Ascending aorta (tissue), 2 donors: ENCODE measurements at places on chromosomes 7 and 10.

DNA sequence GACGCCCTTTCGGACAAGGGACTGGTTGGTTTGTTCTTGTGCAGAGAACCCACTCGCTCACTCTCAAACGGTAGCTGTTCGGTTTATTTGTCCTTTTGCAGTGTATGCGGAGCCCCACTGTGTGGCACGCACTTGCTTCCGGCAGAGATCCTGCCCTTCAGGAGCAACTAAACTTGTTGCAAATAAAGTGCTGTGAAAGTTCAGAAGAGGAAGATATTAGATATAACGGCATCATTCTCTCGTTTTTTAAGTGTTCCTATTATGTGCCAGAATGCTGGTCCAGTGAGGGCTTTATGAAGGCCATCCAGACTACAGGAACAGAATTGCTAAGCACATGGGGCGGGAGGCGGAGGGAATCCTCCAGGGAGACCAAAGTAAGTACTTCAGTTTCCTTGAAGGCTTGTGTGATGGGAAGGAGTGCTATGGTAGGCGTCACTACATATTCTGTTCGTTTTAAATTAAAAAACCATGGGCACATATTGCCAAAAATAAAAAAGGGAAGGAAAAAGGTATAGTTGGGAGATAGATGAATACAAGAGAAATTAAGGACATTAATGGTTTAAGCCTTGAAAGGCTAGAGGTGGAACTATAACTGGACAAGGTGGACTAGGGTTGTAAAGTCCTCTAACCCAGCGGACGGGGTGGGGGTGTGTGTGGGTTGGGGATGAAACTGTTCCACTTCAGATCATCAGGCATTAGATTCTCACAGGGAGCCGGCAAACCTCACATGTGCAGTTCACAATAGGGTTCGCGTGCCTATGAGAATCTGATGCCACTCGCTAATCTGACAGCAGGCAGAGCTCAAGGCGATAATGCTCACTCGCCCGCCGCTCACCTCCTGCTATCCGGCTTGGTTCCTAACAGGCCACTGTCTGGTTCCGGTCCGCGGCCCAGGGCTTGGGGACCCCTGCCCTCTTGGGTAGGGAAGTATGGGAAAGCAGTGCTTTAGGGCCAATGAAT lies 704 bp upstream of the ERLIN1 start:
- DNase-seq, result no peak

- no peak for DNase-seq
Observed at GRCh38 chr10:92868036-92868435, 19.7 kb downstream of the EXOC6 start.

DNA sequence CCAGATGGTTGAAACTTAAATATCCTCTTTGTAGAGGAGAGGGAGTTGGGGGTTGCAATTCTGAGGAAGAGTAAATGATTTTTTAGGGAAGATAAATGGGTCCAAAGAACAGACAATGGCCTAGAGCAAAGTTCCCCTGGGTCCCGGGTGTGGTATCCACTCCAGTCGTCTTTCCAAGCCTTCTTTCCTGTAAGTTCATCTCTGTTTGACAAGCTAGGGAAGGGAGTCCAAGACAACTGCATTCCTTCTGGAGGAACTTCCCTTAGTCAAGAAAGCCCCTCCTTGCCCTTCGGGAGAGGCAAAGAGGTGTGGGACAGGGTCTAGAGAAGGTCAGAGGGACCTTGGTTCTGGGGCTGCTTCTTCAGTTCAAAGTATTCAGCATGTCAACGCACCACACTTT lies 33.4 kb downstream of the C10orf71 start:
- DNase-seq, result no peak

GRCh38 chr7:150974468-150975391 lies 3.4 kb downstream of the KCNH2 start:
- DNase-seq, result no peak

DNA sequence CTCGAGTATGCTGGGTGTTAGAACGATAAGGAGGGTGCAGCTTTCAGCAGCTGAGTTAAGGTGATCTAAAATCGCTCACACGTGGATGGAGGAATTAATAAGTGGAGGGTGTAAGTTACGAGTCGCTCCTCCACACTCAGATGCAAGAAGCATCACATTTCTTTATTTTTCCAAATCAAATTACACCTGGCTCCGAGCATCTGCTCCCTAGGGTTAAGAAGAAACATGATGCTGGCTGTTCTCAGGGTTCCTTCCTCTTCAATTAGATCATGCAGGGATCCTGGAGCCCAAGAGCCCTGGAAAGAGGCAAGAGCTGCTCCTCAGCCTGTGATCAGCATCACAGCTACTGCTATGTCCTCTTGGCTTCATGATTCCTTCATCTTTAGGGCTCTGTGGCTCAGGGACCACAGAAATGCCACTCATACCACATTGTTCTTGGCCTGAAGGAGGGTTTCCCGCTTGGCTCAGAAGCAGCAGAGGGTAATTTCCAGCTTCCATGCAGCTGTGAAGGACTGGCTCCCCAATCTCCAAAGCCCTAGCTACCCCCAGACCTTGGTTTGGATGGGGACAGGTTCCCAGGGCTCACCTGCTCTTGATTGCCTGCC lies 235.9 kb upstream of the ZNF32 start:
- DNase-seq, result no peak

- no peak for DNase-seq
Observed at GRCh38 chr10:72943498-72944234, 10.9 kb downstream of the PLA2G12B start.

DNA sequence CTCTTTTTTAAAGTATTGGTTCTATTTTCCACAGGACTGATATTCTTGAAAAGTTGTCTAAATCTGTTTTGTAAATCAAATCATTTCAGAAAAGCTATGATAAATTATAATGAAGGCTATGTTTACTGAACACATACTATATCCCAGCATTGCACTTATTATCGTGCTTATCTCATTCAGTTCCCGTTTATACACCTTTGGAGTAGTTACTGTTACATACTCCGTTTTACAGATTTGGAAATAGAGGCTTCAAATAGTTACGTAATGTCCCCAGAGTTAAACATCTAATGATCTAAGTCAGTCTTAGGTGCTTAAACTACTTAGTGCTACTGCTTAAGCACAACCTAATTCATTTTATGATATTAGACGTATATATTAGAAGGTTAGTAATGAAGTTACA lies 1.2 kb downstream of the NUP205 start:
- DNase-seq, result no peak
